ENCODE measurements at places on chromosomes 16 and 17. TPM values are rescaled to one million over a fixed set of nuclear protein-coding genes. Genes with fewer than 3 reads are reported as not detected.

DCTPP1 gene
- total RNA-seq = 14.5 TPM

FGF11 gene
- total RNA-seq = 10.8 TPM

IST1 gene
- 159 TPM for total RNA-seq

TEKT1 gene
- not detected for total RNA-seq

CA7 gene
- total RNA-seq = not detected

ANKRD40CL gene
- total RNA-seq = not detected

SLC13A2 gene
- not detected for total RNA-seq

GRCh38 chr16:69747115-69747514, 7.6 kb downstream of the NOB1 start:
- H3K4me1 ChIP-seq = peaks cover under 1% of the 10 kb centered on the region
- no peaks in the 10 kb centered on the region for H3K36me3 ChIP-seq
- no peak for DNase-seq
- H3K27me3 ChIP-seq = no peaks in the 10 kb centered on the region

DNA sequence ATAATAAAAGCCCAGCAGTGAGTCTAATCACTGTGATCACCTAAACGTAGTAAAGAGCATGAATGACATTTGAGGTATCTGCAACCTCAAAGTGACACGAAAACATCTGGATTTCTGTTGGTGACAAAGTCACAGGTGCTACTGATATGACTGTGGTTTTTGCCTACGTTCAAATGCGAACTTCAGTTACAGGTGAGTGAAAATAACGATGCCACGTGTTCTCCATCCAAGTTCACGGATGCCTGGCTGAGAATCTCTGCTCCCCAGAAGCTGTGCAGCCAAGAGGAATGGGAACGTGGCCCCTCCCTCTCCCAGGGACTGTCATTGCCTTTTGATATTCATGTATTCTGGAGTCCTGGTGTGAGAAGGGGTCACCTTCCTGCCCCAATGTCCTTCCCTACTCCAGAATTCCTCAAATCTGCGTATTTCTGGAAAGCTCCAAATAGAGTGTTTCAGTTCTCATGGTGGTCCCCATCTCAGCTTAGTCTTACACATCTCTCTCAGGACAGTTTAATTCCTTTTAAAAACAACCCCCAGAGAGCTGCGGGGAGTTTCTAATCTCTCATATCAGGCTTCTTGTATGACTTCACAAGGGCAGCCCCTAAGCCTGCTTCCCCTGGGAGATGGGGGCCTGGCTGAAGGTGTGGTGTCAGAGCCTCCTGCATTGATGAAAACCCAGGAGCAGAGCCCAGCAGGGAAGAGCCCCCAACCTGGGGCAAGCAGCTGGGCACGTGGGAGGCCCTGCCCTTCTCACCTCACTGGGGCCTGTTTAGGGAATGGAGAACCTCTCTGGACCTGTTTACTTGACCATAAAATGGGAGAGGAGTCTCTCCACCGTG, 25.8 kb downstream of the PIK3R5 start:
- H3K27ac ChIP-seq = no peak overlapping the region
- DNase-seq = no peak
- no peaks in the 10 kb centered on the region for H3K4me1 ChIP-seq
- no peaks in the 10 kb centered on the region for H3K36me3 ChIP-seq

DNA sequence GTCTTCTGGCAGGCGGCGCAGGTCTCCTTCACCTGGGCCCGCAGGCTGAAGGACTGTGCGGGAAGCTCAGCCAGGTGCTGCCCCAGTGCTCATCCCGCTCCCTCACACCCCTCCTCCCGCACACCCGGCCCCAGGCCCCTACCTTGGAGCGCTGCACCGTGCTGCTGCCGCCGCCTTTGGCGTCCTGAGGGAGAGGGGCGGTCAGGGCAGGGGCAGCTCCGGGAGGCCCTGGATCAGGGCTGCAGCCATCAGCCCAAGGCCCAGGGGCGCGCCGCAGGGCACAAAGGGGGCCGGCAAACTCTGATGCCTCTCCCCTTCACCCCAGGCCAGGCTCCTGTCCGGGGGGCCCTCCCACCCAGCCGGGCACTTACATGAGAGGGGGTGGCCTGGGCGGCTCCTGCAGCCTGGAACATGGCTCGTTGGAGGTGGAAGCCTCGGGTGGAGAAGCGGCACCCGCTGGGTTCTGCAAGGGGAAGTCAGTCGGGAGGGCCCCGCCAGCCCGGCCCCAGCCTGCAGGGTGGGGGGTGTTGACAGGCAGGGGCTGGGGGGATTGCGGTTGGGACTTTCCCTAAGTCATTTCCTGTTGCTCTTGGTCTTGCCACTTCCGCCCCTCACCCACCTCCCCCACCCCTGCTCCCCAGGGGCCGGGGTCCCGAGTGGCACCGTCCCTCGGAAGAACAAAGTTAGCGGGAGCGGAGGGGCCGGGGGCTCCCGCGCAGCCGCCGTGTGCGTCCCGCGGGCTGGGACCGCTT, 863 bp downstream of the LIMD2 start:
- no peaks in the 10 kb centered on the region for H3K27me3 ChIP-seq
- H3K4me1 ChIP-seq = peaks cover 38% of the 10 kb centered on the region
- DNase-seq = no peak

DNA sequence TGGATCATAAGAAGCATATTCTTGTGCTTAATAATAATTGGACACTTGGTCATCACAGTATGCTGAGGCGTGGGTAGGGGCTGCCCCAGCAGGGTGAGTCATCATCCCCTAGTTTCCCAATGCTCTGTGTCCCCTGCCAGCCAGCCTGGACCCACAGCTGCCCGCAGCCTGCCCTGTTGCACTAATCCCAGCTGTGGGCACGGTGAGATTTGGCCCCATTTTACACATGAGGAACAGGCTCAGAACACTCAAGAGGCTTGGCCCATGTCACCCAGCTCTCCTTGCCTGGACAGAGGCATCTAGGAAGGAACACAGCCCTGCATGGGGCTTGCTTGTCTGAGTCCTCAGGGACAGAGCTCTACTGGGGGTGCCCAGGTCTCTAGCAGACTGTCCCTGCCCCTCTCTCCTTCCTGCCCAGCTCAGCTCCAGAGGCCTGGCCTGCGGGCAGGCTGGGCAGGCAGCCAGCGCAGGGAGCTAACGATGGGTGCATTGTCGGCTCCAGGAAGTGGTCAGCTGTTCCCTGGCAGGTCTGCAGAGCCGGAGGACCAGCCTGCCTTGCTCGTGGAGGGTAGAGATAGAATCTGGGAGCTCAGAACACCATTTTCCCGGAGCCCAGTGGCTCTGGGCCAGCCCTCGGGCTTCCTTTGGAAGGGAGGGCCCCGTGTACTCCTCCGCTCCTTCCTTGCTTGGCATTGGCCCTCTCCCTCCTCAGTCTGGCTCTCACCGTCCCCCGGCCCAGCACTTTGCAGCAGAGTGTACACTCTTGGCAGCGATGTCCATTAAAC, 189.4 kb downstream of the RAB11FIP4 start:
- H3K27me3 ChIP-seq = no peaks in the 10 kb centered on the region
- H3K4me3 ChIP-seq = no peak overlapping the region
- DNase-seq = no peak
- no peaks in the 10 kb centered on the region for H3K36me3 ChIP-seq

- DNase-seq = no peak
- H3K27ac ChIP-seq = no peak overlapping the region
- no peaks in the 10 kb centered on the region for H3K27me3 ChIP-seq
- H3K36me3 ChIP-seq = no peaks in the 10 kb centered on the region
- H3K4me1 ChIP-seq = no peaks in the 10 kb centered on the region
- H3K4me3 ChIP-seq = no peak overlapping the region
These were observed 118.7 kb upstream of the NLRP1 start for GRCh38 chr17:5702951-5703510.

DNA sequence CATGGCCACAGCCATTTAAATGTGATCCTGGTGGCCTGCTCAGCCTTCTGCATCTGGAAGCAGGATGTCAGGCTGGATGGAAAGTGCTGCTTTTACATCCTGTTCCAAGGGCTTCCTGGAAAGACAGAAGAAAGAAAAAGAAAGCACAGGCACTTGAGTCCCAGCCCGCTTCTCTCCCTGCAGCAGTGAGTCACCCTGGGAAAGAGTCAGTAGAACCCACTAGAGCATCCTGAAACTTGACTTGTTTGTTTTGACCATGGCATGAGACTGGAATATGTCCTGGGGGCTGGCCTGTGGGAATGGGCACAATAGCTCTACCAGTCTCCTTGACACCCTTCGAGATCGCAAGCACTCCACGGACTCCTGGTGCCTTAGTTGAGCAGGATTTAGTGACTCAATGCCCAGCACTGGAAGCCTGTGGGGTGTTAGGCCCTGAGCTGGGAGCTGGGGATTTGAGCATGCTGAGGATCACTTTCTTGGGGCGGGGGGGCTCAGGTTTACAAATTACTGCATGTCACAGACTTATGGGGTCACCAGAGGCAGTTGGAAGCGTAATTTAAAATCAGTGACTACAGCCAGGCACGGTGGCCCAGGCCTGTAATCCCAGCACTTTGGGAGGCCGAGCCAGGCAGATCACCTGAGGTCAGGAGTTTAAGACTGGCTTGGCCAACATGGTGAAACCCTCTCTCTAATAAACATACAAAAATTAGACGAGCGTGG, 22.1 kb upstream of the GNA13 start:
- DNase-seq = no peak
- peak overlapping the region; percentile 68 for H3K27ac ChIP-seq
- no peaks in the 10 kb centered on the region for H3K27me3 ChIP-seq
- no peaks in the 10 kb centered on the region for H3K36me3 ChIP-seq

DNA sequence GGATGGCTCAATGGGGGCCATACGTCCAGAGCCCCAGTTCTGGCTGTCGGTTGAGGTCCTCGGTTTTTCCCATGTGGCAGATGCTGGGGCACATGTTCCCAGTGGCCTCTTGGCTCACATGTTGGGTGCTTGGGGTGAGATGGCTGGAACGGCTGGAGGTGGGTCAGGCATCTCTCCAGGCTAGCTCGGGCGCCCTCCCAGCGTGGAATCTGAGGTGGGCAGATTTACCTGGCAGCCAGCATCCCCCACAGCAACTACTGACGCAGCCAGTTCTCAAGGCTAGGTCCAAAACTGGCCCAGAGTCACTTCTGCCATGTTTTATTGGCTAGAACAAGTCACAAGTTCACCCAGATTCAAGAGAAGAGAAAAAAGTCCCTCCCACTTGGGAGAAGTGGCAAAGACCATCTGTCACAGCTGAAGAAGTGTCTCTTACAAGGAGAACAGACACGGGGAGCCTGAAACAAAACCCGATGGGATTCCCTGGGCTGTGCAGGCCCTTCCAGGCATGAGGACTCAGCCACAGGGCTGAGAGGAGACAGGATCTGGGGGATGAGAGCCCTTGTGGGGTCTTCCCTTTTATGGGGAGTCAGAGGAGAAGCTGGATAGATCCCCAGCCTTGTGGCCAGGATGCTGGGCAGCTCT, 15.2 kb downstream of the ACE start:
- no peak overlapping the region for H3K4me3 ChIP-seq
- no peaks in the 10 kb centered on the region for H3K4me1 ChIP-seq
- no peaks in the 10 kb centered on the region for H3K27me3 ChIP-seq
- H3K36me3 ChIP-seq = no peaks in the 10 kb centered on the region
- no peak overlapping the region for H3K27ac ChIP-seq

DNA sequence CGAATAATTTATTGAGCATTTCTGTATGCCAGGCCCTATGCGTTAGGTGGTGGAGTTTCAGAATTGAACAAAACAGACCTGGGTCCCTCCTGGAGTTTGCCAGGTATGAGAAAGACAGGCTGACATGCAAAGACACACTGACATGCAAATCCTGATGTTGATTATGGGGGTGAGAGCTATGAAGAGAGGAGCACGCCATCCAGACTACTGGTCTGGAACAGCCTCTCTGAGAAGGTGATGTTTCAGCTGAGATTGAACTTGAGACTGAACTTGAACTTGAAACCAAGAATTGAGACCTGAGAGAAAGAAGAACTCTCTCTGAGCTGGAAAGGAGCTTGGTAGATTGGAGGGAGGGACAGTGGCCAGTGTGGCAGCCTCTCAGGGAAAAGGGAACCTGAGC, 14.2 kb upstream of the CACNG4 start:
- no peaks in the 10 kb centered on the region for H3K36me3 ChIP-seq
- no peaks in the 10 kb centered on the region for H3K27me3 ChIP-seq
- peaks cover 11% of the 10 kb centered on the region for H3K4me1 ChIP-seq
- DNase-seq = no peak
- H3K4me3 ChIP-seq = no peak overlapping the region

- no peaks in the 10 kb centered on the region for H3K27me3 ChIP-seq
- H3K4me1 ChIP-seq = no peaks in the 10 kb centered on the region
- H3K27ac ChIP-seq = no peak overlapping the region
These were observed 25.8 kb upstream of the GINS3 start for GRCh38 chr16:58366247-58367031.

GRCh38 chr17:38577244-38577643, 28.5 kb downstream of the SRCIN1 start:
- H3K4me3 ChIP-seq = no peak overlapping the region
- no peak overlapping the region for H3K27ac ChIP-seq
- H3K4me1 ChIP-seq = peaks cover 17% of the 10 kb centered on the region
- H3K27me3 ChIP-seq = peaks cover 8% of the 10 kb centered on the region
- DNase-seq = no peak

GRCh38 chr17:68085771-68086381, 50.3 kb downstream of the KPNA2 start:
- peak; percentile 31 for DNase-seq
- H3K36me3 ChIP-seq = no peaks in the 10 kb centered on the region
- H3K27ac ChIP-seq = no peak overlapping the region
- no peaks in the 10 kb centered on the region for H3K27me3 ChIP-seq
- H3K4me3 ChIP-seq = no peak overlapping the region

- no peak for DNase-seq
- no peak overlapping the region for H3K27ac ChIP-seq
- no peak overlapping the region for H3K4me3 ChIP-seq
- no peaks in the 10 kb centered on the region for H3K36me3 ChIP-seq
These were observed 5.1 kb downstream of the KRT31 start for GRCh38 chr17:41392278-41392677.

DNA sequence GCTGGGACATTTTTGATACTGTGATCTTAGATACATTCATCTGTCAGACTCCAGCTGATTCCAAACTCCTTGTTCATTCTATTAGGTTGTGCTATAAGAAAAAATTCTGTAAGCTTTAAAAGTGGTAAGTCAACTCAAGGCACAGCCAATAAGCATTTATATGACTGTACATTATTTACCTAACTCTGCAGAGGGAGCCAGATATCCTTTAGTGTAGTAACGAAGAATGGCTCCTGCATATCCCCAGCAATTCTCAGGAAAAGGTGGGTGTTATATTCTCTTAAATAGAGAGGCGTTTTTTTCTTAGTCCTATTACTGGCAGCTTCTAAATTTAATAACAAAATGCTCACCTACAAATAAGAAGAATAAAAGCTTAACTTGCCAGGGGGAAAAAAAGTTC, 374.3 kb upstream of the GOT2 start:
- no peaks in the 10 kb centered on the region for H3K27me3 ChIP-seq
- H3K4me1 ChIP-seq = no peaks in the 10 kb centered on the region
- no peaks in the 10 kb centered on the region for H3K36me3 ChIP-seq
- no peak overlapping the region for H3K4me3 ChIP-seq
- no peak overlapping the region for H3K27ac ChIP-seq

DNA sequence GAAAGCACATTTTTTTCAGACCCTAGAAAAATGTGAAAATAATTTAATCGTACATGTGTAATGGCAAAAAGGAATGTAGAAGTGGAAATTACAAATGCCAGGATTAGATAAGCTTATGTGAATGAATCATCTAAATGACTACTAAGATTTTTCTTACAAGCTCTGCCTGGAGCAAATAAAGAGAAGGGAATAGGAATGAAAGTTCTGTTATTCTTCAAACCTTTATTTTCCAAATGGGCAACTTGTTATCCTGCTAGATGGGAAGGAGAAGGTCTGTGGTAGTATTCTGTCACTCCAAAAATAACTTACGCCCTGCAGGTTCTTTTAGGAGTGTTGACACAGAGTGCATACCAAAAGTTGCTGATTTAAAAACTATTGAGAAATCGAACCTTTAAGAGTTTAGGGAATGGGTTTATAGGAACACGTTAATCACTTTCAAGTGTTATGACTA, 9.7 kb downstream of the CTCF start:
- no peak overlapping the region for H3K27ac ChIP-seq
- DNase-seq = no peak
- H3K4me1 ChIP-seq = peaks cover 9% of the 10 kb centered on the region

Data from vagina (tissue), 2 donors.